Umbilical cord (tissue), 2 donors: ENCODE measurements at places on chromosomes 7 and 10.

DNA sequence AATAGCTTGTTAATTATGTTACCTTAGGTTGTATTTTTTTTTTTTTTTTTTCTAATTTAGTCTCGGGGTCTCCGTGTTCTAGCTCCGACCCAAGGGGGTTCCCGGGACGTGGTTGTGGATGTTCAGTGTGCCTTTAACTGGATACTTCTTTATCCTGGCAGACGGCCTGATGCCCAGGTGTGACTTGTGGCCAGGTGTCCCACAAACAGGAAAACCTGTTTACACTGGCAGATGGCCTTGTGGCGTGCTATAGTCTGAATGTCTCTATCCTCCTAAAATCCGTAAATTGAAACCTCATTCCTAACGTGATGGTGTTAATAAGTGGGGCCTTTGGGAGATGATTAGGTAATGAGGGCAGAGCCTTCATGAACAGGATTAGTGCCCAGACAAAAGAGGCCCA lies 546.4 kb upstream of the C7orf33 start:
- no peak for DNase-seq

DNA sequence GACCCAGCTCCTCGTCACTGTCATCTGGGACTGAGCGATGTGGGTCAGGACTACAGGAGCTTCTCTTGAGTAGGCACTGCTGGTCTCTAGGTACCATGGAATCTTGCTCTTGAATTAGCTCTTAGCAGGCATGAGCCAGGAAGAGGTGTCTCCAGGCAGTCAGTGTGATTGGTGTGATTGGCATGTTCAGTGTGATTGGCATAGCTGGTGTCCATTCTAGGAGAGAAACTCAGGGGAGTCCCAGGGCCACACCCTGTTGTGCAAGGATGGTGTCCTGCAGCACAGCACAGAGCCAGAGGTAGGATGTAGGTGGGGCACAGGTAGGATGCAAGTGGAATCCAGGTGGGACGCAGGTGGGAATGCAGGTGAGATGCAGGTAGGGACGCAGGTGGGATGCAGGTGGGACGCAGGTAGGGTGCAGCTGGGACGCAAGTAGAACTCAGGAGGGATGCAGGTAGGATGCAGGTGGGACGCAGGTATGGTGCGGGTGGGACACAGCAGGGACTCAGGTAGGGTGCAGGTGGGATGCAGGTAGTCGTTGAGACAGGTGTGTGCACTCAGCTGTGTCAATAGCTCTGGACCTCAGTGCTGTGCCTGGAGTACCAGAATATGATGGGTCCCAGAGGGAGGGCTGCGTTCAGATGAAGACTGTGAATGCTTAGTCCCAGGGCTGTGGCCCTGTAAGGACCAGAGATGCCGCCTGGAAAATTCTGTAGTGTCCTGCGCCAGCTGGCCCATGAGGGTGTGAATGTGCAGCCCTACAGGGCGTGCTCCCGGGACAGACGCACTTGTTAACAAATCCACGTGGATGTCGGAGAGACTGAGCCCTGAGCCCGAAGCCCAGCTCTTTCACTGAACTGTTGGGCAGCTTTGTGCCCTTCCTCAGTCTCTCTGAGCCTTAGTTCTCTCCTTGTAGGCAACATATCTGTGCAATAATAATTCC lies 248.2 kb upstream of the PITRM1 start:
- no peak for DNase-seq

DNA sequence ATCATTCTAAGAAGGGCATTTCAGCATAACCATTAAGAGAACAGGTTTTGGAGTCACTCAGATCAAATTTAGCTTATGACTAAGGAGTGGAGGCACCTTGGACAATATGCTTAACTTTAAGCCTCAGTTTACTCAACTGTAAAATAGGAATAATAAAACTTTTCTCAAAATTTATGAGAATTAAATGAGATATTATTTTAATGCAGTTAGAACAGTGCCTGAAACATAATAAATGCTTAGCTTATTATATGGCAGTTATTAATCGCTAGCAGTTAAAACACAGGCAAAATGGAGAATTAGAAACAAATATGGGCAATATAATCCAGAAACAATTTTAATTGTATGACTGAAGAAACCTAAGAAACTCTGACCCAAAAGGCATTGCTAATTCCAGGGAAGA lies 2.9 kb upstream of the AUTS2 start:
- no peak for DNase-seq

DNA sequence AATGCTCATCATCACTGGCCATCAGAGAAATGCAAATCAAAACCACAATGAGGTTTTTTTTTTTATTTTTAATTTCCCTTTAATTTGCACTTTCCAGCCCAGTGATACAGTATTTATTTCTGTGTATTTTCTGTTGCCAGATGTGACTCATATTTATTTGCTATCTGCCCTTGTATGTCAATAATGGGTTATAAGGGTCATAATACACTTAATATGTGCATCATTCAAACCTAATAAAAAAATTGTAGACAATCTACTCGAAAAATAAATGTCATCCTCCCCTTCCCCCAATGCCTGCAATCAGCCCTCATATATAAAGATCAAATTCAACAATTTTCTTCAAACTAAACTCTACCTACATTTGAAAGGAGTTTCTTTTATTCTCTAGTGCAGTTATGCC lies 154.5 kb downstream of the CSTF2T start:
- DNase-seq = no peak

DNA sequence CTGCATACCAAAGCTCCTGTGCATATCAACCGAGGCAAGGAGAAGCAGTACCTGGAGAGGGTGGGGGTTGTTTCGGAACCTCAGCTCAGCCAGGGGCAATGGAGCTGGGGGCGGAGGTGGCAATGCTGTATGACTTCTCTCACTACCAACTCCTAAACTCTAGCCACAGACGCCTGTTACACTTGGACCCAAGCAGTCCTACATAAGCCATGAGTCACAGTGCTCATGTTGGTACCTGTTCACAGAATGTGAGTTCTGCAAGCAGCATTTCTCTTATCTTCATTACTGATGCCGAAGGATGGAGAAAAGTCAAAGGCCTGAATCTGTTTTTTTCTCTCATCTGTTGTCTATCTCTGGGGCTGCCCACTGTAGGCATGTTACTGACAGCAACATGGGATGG lies 3.2 kb upstream of the RAB18 start:
- peak; percentile 28 for DNase-seq

DNA sequence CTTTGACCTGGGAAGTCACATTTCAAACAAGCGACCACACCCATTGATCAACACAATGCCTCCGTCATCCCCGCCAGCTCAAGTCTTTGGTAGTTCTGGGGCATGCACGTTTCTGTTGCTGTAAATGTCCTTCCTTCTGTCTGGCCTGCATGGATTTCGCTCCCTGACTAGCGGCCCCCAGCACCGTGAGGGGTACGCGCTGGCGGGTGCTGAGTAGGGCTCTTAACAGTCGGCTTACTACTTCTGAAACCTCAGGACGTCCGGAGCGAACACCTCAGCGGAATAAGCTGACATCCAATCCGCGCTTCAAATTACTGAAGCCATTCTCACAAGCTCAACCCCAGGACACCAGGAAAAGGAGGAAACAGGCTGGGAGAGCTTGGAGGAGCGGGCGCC lies 505 bp downstream of the NUDCD3 start:
- no peak for DNase-seq

DNA sequence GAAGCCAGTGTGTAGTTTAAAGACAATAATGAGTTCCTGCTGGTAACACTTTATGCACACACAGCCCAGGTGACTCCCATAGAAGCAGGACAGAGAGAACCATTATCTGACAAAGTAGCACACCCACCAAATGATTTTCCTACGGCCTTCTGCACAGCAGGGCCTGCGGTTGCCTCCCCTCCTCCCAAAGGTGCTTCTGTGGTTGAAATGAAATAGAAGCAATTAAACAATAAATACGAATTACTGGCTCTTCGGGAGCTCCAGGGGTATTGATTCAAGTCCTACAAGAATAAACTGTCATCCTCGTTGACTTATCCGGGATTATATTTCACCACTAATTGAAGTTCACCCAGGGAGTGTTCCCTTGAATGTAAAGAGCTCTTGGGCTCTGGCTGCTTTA lies 172.1 kb downstream of the ACTR3B start:
- DNase-seq = no peak

- DNase-seq = no peak
These were observed 700 bp downstream of the MTPN start for GRCh38 chr7:135976312-135977006.

DNA sequence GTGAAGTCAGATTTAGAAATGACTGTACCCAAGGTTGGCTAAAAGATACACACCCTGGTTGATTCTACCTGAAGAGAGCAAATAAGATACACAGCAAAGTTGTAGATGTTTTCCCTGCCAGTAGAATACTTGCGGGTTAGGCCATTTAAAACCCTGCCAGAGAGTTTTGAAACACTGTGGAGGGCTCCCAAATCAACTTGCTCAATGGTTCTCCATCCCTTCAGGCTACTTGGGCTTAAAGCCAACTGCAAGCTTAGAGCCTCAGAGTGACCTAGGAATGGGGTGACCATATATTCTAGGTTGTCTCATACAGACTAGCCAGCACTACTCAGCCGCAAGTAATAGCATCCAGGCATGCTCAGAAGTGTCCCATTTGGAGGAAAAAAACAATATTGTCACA lies 10.0 kb downstream of the CAV1 start:
- DNase-seq = no peak

DNA sequence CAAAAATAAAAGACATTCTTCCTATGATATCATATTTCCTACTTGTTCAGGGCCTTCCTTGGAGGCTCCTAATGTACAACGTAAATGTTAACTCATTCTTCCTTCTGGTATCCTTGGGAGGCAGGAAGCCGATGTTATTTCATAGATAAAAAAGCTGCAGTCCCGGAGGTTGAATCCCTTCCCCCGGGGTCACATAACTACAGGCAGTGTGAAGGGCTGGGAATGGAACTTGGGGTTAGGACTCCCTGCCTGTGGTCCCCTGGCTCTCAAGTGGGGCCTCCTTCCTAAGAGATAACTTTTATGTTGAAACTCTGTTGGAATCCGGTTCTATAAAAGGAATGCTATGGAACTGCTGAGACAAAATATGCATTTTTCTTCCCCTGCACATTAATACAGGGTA lies 14.9 kb upstream of the CCDC3 start:
- DNase-seq = peak; percentile 78

DNA sequence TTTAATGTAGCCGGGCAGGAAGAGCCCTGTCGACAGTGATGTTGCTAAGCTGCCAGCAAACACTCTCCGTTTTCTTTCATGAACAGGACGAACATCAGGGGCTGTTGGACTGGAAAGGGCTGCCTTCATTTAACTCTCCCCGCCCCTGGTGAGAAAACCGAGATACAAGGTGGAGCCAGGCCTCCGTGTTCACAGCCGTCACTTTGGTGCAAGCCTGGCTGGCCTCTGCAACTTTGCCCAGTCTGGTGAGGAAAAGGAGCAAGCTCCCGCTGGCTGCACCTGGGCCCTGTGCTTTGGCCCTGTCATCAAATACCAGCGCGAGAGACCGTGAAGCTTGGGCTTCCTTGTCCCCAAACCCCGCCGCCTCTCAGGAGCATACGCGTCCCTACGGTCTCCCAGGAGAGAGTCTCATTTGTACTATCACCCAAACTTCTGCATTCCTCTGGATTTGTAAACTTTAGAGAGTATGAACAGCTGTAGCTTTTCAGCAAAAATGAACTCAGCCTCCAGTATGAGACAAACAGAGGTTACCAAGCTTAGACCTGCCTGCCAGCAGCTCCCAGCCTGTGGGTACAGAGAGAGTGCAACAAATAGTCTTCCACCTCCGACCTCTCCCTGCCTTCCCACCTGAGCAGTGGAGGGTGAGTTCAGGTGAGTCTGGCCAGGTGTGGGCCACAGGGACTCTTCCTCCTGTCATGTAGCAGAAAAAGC lies 445.3 kb upstream of the MGMT start:
- peak; percentile 70 for DNase-seq
